ENCODE measurements at places on chromosomes 7 and 10.

GRCh38 chr7:5850944-5851343, 29.7 kb upstream of the OCM start:
- DNase-seq = no peak

DNA sequence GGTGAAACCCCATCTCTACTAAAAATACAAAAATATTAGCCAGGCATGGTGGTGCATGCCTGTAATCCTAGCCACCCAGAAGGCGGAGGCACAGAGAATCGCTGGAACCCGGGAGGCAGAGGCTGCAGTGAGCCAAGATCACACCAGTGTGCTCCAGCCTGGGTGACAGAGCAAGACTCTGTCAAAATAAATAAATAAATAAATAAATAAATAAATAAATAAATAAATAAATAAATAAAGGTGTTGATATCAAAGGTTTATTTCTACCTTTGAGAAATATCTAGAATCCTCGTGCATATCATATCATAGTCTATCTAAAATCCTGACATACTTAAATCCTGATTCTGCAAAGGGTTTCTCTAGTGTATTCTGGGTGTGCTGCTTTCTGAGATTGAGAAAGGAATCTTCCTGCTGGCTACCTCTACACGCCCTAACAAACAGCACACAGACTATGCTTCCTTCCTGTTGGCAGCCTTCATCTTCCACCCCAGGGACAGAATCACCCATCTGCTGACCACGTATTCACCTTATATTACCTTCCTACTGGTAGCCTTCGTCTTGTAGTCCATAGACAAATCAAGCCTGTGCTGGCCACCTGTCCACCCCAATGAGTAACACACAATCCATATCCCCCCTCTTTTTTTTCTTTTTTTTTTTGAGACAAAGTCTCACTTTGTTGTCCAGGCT, 8.7 kb downstream of the ABLIM1 start:
- DNase-seq = no peak

GRCh38 chr10:37865957-37866803, 8.8 kb upstream of the ZNF248 start:
- no peak for DNase-seq

GRCh38 chr10:131251146-131251541, 60.4 kb downstream of the TCERG1L start:
- no peak for DNase-seq

- no peak for DNase-seq
Observed at GRCh38 chr10:28878236-28878970, 201.1 kb downstream of the BAMBI start.

DNA sequence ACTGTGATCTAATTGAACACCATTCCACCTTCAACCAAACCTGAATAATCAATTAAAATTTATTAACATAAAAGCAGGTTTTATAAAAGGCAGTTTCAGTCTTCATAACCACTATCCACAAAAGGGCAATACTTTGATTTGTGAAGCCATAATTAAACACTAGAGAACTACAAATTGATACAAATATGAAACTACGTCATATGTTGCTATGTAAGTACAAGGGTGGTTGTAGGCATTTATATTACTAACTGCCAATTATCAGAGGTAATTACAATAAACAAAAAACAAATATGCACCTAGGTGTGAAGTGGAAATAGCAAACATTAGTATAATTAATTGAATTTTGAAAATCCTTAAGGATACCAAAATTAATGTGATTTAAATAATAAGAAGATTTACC, 368.5 kb upstream of the PCDH15 start:
- no peak for DNase-seq

GRCh38 chr10:46277840-46278239, 9.0 kb upstream of the ANTXRL start:
- no peak for DNase-seq

GRCh38 chr10:131079314-131079713, 232.2 kb downstream of the TCERG1L start:
- no peak for DNase-seq

GRCh38 chr10:23379686-23380085, 35.1 kb upstream of the C10orf67 start:
- no peak for DNase-seq

DNA sequence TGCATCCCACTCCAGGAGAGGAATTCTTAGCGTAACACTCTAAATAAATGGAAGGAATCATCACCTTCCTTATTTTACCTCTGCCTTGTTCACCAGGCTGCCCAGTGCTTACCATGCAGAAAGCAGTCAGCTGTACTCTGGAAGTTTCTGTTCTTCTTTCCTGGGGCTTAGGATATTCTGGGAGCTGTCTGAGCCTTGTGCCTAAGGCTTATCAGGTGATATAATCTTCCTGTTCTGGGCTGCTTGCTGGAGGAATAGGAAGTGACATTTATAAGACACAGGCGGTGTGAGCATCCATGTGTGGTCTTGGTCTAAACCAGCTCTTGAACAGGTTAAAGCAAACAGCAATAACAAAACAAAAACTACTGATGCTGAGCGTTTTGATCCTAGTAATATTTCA, 13.5 kb downstream of the KCTD7 start:
- DNase-seq = no peak

DNA sequence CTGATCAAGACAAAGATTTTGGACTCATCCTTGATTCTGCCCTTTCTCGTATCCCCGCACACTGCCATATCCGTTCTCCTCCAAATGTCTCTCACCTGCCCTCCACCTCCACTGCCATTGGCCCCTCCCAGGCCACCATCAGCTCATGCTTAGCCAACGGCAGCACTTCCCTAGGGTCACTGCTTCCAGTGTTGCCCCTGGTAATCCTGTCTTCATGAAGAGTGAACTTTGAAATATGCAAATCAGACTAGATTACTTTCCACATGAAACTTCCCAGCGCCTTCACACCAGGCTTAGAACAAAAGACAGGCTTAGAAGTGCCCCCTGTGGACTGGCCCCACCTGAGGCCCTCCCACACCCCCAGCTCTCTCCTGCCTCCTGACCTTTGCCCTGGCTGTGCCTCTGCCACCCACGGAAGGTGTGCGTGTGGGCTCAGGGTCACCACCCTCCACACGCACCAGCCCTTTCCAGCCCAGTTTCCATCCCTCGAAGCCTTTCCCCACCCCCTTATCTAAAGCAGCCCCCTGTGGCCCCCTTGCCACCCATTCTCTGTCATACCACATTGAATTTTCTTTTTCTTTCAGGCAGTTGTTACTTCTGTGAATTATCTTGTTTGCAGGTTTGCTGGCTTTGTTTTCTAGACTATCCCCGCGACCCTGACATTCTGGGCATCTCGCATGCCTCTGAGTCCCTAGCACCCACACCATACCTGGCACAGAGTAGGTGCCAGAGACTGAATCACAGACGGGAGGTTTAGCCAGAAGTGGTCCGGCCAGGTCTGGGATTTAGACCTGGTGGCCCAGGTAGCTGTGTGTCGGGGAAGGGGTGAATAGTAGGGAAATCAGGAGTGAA, 26.8 kb upstream of the C10orf53 start:
- no peak for DNase-seq

DNA sequence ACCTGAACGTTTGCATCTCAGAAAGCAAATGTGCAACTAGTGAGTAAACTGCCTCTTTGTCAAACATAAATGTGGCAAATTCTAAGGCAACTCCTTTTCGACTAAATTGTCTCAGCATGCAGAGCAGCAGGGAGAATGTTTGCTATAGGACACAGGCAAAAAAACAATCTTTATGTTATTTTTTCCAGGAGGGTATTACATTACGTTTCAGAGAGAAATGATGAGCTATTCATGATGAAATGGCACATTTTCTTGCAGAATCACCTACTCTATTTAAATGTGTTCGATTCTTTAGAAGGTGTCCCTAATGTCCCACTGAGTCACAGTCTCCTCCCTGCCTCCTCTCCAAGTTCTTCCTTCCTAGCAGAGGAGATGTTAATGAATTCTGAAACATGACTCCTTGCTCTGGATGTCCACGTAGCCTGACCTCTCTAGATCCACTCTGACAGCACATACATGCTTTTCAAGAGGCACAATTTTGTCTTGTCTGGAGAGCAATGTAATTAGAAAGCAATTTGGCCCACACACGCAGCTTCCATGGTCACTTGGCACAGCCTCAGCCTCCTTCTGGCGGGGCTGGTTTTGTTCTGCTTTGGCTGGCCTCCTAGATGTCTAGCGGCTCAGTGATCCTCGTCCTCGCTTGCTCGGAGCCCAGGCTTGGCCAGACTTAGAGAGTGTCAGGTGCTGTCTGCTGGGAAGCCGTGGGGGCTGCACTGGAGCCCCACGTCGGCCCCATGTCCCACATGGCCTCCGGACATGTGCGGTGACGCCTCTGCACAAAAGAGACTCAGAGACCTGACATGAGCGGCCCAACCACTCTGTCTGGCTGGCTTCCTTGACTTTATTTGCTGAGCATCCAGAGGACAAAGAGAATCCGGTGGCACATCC, 125.7 kb upstream of the ZNF438 start:
- DNase-seq = no peak

DNA sequence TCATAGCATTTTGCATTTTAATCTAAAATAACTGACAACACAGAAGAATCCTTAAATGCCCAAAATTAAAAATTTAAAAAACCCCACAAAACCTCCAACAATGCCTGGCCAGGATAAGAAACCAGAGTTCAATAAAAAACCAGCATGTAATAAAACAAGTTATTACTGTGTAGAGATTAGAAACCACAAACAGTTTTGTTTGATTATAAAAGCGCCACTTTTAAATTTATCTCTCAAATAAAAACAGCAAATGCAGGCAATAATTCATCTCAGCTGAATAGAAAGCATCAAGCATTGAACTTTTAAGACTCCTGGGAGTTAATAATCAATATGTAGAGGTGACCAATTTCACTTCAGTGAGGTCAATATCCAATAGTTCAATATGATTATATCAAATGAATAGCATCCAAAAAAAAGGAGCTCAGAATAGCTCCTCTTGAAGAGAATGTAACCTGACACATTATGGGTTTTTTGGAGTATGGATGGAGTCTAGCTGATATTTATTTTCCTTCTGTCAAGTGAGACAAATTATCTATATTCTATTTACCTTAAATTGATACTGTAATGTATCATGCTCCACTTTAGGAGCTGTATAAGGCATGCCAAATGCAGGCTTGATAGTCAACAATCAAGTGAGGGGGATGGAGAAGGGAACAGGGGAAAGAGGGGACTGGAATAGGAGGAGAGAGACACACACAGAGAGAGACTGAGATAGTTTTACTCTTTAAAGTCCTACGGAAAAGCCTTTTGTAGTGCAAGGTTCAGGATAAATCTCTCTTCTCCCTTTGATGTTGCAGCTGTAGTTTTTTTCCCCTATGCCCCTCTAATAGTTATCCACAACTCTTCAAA, 130.9 kb downstream of the RSU1 start:
- no peak for DNase-seq

GRCh38 chr7:79495544-79496272, 42.2 kb upstream of the MAGI2 start:
- no peak for DNase-seq

DNA sequence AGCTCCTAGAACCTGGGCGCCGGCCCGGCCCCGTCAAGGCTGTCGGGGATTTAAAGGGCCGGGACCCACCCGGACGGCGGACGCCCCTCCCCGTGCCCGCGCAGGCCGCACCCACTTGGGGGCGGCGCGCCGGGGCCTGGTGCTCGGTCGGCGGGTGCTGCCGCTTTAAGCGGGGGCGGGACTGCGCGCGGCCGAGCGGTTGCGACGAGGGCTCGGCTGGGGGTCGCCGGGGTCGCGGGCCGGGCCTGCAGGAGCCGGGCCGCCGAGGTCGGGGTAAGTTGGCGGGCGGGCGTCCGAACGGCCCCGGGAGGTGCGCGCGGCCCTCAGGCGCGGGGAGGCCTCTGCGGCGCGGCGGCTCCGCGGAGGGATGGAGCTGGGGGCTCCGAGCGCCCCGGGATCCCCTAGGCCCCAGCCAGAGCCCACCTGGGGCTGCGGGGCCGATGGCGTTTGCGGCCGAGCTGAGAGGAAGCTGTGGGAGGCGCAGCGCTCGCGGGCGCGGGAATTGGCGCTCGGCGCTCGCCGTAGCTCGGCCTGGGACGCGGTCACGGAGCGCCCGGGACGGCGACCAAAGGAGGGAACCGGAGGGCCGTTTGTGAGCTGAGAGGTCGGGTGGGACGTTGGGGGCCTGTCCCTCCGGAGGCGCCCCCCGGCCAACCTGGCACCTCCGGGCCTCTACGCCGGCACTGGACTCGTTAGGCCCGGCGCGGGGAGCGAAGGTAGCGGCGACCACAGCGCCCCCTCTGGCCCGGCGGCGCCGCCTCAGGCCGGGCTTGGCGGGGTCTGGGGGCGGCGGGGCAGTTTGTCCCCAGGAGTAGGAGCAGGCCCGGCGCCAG, at the start of gene TRRAP:
TRRAP (plus strand) TSS at position 168 of the 833 bp plus-strand sequence. CDS start 2,619 bp downstream, outside the sequence.
- DNase-seq = peak; percentile 72

DNA sequence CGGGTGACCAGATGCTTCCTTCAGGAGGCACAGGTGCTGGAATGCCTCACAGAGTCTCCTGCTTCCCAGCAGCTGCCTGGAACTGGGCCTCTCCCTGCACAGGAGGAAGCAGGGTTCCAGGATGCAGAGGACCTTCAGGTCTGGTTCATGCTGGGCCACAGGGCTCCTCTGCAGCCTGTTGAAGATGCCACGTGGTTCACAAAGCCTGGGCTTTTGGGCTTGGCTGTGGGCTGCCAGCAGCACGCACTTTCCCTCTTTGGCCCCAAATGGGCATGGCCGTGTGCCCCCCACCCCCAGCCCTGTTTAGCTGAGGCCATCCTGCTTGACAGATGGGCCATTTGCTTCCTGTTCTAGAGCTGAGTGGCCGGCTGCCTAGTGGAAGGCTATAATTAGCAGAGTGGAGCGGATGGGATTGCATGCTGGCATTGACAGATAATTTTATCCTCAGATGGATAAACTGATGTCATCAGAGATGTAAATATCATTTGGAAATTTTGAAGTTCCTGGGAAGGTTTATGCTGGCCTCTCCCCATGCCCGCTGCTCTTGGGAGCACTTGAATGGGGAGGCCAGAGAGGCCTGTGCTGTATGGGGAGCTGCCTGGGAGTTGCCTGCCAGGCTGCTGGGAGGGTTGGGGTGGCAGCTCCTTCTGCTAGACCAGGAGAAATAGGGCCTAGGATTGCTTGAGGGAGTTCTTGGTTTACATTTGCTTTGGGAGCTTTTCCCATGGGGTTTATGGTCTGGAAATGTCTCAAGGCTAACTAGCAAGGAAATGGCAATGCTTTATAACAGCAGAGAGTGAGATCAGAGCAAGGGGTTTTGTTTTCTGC, 28.2 kb downstream of the TSPAN15 start:
- no peak for DNase-seq

- DNase-seq = no peak
Observed at GRCh38 chr10:124500757-124501156, 39.1 kb downstream of the LHPP start.

GRCh38 chr10:99870123-99870730, 87.8 kb downstream of the ABCC2 start:
- peak; percentile 20 for DNase-seq

DNA sequence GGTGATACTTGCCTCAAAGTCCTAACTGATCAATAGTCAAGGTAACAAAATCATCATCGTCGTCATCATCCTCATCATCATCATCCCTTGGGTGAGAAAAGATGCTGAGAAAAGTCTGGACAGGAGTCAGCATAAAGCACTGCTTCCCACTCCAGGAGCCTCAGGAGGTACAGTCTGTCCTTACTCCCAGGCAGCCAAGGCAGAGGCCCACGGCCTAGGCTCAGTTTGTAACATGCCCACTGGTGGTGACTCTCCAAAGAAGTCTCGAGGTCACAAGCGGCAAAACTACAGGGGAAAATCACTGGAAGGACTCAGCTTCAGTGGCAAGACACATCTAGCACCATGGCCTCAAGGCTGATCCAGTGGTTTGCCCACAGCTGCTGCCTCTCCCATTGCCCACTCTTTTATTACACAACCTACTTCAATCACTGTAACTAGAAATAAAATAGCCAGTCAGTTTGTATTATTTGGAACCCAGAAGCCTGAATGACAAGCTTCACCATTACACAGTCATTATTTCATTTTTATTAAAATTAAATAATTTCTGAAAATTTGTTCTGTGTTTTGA, 150.4 kb downstream of the SRPK2 start:
- DNase-seq = no peak
